ENCODE measurements at places on chromosomes 11 and 22.

GRCh38 chr11:41789376-41789775, 329.9 kb upstream of the LRRC4C start:
- no peak for DNase-seq

- no peak for DNase-seq
Observed at GRCh38 chr22:42472671-42473070, 40.5 kb upstream of the NFAM1 start.

GRCh38 chr22:28052825-28053269, 133.8 kb upstream of the PITPNB start:
- no peak for DNase-seq

- DNase-seq = no peak
Observed at GRCh38 chr11:27227736-27228135, 135.3 kb downstream of the CCDC34 start.

GRCh38 chr11:79269611-79270307, 171.1 kb downstream of the TENM4 start:
- no peak for DNase-seq

DNA sequence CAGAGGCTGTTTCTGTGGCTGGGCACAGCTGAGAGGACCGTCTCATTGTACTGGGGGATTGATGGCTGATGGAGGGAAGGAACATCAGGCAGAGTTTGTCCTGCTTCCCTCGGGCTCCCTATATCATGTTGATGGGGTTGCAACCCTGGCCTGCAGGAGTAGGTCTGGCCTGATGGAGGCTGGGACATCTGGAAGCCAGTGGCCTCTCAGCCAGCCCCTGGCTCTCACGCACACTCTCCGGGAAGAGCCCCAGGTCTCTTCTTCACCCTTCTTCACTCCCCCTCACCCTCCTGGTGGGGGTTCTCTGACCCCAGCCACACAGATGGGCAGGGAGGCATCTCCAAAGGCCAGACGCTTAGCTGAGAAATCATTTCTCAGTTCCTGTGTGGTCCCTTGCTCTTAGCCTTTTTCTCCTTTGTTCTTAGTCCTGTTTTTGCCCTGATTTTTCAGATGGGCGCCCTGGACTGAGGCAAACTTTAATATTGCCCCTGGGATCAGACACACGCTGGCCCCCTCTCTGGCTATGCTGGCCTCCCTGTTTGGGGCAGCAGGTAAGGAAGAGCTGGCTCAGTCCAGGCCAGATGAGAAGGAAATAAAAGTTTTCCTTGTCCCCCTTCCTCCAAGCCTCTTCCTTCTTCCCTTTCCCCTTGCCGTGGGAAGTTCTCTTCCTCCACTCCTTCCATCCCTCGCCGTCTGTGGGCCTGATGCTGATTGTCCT, 13.9 kb upstream of the ANO1 start:
- no peak for DNase-seq

GRCh38 chr22:37047006-37047405, 4.5 kb upstream of the KCTD17 start:
- DNase-seq = no peak

GRCh38 chr11:76496174-76496573, 51.4 kb downstream of the EMSY start:
- no peak for DNase-seq

- DNase-seq = no peak
Observed at GRCh38 chr22:42938976-42939375, 76.0 kb downstream of the PACSIN2 start.

DNA sequence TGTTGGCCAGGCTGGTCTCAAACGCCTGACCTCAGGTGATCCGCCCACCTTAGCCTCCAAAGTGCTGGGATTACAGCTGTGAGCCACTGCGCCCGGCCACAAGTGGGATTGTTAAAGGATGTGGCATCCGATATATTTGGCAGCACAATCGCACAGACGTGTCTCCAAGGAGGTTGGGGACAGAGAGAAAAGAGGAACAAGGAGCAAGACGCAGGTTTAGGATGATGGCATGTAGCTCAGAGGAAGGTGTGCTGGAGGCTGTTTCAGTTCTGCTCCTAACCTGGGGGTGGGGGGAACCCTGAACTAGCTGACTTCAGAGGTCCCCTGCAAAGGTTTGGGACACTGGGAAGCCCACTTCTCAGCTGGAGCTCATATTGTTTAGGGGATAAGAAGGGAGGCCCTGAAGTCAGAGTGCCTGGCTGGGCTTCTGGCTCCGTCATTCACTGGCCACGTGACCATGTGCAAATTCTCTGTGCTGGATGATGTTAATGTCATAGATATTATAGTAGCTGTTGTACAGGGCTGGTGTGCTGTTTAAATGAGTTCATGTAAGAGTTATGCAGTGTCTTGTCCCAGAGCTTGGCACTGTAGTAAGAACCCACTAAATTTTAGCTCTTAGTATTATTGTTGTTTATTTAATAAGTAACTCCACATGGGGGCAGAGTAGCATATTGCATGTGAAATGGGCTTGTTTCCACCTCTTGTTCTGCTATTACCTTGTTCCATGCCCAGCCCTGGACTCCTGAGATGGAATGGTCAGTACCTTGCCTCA, 129.7 kb downstream of the ST3GAL4 start:
- DNase-seq = no peak

DNA sequence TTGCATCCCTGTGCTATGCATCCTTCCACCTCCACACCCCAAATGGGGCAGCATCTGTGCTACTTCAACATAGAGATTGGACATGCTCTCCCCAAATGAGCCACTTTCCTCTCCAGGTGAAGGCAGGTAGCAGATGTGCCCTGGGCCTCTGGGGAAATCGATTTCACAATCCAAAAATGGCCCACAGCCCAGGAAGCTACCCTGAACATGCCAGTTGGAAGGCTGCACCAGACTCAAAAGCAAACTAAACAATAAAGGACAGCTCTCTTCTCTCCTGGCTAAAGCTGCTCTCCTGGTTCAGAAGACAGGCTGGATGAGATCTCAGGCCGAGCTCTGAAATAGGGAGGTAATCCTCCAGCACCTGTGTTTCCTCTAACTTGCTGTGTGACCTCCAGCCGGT, 19.7 kb downstream of the ISX start:
- no peak for DNase-seq

DNA sequence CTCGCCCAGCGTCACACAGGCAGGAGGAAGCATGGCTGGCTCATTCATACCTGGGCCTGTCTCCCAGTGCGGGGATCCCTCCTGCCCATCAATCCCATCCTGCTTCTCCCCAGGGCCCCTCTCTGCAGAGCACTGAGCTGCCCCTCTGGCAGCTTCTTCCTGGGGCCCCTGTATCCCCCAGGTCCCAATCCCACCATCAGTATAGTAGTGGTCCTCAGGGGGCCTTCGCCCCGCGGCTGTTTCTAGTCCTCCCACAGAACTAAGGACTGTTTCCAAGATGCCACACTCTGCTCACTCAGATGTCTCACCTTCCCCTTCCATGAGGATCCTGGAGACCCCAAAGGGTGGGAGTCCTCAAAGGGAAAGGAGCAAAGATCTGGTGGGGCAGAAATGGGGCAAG, 97.6 kb downstream of the PDE2A start:
- no peak for DNase-seq

GRCh38 chr11:34052608-34053160, 1.2 kb downstream of the CAPRIN1 start:
- DNase-seq = peak; percentile 29

GRCh38 chr11:100929377-100929776, 200.2 kb downstream of the PGR start:
- DNase-seq = no peak

GRCh38 chr11:58731819-58732218, at the start of gene GLYAT:
Gene GLYAT, minus strand, starts transcription at chr11:58731943. Its CDS starts 7,447 bp downstream, at chr11:58724496.
- no peak for DNase-seq

DNA sequence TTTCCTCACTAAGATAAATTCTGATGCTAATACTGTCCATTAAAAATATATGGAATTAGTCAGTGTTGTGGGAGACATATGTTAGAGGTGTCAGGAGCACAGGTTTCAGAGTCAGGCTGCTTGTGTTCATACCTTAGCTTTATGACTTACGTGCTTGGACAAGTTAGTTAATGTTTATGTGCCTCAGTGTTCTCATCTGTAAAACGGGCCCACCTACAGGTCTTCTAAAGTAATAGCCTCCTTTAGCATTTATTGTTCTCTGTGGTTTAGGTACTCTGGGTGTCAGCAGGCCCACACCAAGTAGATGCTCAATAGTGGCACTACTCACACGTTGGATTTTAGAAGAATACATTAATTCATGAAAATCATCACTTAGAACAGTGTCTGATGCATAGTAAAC, 308.7 kb upstream of the ZC3H12C start:
- no peak for DNase-seq

- DNase-seq = no peak
Observed at GRCh38 chr11:122711831-122712381, 56.4 kb downstream of the UBASH3B start.

GRCh38 chr11:79897896-79898295, 457.1 kb upstream of the TENM4 start:
- DNase-seq = no peak

DNA sequence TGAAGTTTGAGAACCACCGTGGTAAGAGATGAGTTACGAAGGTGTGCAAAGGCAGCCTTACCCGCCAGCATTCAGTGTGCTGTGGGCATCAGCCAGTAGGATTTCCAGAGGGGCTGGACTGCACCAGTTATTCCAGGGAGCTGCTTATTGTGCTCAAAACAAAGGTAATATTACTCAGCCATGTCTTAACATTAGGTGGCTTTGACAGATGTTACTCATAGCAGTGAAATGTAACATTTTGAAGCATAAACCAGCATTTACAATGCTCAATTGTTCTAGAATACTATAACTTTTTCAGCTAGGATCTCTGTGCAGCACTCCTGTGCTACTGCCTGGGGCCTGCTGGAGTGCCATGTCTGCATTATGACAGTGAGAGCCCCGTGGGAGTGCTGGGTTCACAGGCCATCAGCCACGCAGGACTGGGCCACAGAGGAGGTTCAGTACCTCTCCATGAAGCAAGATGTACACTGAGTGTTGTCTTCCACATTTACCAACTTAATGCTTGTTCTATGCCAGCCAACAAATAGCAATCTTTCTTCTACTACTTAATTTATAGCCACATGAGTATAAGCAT, 238.1 kb downstream of the CADM1 start:
- no peak for DNase-seq

- peak; percentile 6 for DNase-seq
Observed at GRCh38 chr11:14500181-14500651, 605 bp upstream of the COPB1 start.

- no peak for DNase-seq
Observed at GRCh38 chr11:121159741-121160140, 58.7 kb downstream of the TECTA start.

- DNase-seq = peak; percentile 10
Observed at GRCh38 chr22:17057959-17058814, 26.6 kb upstream of the IL17RA start.

DNA sequence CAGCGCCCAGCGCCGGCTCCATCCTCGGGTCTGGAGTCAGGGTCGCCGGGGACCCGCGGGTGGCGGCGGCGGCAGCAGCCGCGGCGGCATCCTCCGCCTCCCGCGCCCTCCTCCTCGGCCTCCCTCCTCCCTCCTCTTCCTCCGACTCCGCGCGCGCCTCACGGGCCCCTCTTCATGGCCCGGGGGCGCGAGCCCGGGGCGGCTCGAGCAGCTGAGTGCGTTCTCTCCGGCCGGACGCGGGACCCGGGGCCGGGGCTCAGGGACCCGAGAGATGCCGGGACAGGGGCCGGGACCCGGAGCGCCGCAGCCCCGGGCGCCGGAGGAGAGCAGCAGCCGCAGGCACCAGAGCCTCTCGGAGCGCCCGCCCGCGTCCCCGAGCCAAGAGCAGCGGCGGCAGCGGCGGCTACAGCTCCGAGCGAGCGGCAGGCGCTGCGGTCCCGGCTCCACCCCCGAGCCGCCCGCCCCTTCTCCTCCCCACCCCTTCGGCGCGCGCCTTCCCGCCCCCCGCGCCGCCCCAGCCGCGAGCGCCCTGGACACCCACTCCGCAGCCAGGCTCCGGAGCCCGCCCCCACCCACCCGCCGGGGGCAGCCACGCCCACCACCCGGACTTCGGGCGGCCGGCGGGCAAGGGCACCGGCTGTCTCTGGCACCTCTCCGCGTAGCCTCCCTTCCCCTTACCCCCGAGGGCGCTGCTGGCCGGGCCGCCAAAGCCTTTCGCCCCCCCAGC, at the start of gene CHST1:
Gene CHST1, minus strand, starts transcription at position 417 of the 727 bp plus-strand sequence. CDS start 14,699 bp downstream, outside the sequence.
- DNase-seq = no peak

GRCh38 chr11:45685964-45686537, 20.6 kb upstream of the CHST1 start:
- no peak for DNase-seq

DNA sequence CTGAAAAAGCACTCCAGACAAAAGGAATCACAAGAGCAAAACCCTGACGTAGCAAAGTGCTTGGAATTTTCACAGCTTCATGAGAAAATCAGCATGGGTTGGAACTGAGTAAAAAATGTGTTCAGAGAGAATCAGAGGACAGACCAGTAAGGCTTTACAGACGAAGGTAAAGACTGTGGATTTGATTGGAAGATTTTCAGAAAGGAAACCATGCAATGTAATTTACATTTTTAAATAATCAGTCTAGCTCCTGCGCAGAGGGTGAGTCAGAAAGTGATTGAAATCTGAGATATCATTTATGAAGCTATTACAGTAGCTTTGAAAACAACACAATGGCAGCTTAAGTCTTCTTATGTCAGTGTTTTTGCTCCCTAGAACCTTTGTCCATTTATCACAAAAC, 1122.3 kb downstream of the LRRC4C start:
- no peak for DNase-seq

DNA sequence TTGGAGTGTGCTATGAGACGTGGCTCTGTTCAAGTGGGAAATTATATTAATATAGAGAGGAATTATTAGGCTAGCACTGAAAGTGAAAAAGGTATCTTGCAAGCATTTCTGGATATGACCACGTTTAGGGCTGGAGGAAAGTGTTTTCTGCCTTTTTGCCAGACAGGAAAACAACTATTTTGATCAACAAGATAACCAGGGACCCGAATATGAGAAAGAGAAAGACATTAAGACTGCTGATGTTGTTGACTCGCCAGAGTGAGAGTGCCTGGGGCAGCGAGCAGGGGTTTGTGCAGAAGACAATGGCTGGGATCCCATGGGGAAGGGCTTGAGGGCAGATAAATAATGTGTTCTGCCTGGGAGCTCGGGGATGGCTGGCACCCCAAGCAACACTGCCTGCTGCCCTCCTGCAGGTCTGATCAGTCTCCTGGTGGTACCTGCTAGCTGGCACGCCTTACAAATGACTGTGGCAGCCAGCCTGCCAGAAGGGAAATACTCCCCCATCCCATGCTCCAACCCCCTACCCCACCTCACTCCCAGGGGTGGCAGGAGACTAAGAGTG, 23.1 kb upstream of the CHST1 start:
- DNase-seq = no peak

GRCh38 chr11:121881806-121882205, 234.2 kb downstream of the BLID start:
- no peak for DNase-seq

- no peak for DNase-seq
Observed at GRCh38 chr11:65806979-65807378, 20.1 kb downstream of the OVOL1 start.

- DNase-seq = no peak
Observed at GRCh38 chr11:70769521-70769920, 371.2 kb downstream of the CTTN start.

Data from activated CD4-positive, CD25-positive, alpha-beta regulatory T cell (primary cell).